ENCODE measurements at places on chromosomes 16 and 17.

DNA sequence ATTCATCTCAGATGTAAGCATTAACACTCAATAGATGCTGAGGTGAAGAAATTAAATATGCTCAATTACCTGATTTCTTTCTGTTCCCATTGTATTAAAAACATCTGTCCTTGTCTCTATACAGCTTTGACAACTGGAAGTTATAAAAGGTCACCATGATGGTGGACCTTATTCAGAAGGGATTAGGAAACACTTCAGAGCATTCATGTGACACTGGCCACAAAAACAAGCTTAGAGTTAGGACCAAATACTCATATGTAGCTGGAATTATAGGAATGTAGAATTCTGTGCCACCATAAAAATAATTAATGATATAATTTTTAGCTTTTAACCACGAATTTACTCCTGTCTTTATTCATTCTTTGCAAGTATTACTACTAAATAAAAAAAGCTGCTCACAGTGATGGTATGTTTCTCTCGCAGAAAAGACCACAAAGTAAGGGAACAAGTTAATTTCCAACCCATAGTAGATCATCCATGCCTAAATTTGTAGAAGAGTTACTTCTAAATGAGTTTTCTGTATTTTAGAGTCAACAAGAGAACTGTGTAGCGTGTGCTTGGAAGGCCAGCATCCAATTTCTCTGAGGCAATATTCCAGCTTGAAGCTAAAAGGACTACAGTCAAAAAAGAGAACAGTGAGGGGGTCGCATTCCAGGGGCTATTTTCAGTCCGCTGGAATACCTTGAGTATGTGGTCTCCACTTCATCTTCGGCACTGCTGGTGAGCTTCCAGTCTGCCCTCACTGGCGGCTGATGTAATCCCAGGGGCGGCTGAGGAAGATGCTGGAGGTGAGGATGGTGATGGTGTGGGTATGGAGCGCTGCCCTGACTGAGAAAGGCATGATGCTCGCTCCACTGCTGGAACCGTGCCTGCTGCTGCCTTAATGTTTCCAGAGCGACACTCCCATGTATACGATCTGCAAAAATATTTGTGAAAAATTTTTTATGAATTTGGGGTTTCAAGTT lies 63.7 kb downstream of the CACNG1 start:
- no peak for DNase-seq

DNA sequence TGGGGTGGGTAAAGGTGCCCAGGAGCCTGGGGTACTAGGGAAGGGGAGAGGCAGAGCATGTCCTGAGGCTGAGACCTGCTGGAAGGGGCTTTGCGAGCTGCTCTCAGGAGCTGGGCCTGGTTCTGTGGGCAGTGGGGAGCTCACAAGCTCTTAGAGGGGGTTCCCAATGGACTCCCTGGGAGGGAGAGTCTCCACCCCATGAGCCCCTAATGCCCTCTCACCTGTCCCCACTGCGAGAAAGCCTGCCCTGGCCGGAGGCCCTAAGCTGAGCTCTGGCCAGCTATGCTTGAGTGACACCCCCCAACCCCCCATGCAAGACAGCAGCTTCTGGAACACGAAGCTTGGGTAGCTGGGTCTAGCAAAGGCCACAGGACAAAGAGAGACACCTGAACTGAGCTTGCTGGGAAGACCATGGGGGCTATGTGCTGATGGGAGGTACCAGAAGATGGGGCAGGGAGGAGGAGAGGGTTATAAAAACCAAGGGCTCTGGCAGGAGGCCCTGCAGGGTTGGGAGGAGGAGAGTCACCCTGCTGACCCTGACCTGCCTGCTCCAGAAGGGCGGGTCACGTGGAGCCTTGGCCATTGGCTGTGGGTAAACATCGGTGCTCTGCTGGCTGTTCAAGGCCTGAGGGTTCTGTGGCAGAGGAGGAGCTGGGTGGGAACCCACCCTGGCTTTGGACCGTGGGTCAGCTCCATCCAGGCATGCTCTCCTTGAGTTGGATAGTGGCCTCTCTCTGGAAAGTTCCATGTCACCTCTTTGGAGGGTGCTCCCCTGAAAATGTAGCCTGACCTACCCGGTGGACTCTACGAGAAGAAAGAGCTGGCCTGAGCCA lies 106.7 kb downstream of the RAB11FIP4 start:
- no peak for DNase-seq

DNA sequence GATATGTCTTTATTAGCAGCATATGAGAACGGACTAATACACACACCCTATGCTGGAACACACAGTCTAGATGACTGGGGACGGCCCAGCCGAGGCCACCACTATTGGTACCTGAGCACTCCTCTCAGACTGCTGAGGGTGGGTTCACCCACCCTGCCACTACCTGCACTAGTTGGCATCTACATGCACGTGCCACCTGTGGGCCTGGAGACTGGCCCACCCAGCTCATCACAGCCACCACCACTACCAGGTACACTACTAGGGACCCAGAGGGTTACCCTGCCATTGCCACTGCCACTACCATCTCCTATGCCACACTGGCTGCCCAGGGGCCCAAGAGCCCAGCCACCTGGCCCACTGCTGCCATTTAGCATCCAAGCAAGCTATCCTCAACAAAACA lies 32.5 kb downstream of the MEAK7 start:
- DNase-seq: no peak

DNA sequence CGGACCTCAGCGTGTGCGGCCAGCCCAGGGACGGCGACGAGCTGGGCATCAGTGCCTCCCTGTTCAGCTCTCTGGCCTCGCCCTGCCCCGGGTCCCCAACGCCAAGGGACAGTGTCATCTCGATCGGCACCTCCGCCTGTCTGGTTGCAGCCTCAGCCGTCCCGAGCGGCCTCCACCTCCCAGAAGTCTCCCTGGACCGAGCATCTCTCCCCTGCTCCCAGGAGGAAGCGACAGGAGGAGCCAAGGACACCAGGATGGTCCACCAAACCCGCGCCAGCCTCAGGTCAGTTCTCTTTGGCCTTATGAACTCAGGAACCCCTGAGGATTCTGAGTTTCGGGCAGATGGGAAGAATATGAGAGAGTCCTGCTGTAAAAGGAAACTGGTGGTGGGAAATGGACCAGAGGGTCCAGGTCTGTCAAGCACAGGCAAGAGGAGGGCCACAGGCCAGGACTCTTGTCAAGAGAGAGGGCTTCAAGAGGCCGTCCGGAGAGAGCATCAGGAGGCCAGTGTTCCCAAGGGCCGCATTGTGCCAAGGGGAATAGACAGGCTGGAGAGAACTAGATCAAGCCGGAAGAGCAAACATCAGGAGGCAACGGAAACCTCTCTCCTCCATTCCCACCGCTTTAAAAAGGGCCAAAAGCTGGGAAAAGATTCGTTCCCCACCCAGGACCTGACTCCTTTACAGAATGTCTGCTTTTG lies 825 bp downstream of the HASPIN start:
- no peak for DNase-seq

- DNase-seq: peak; percentile 78
These were observed at the start of gene LASP1 for GRCh38 chr17:38869526-38870258. Gene LASP1, plus strand, starts transcription at chr17:38870058. Its CDS starts 132 bp downstream, at chr17:38870190.

DNA sequence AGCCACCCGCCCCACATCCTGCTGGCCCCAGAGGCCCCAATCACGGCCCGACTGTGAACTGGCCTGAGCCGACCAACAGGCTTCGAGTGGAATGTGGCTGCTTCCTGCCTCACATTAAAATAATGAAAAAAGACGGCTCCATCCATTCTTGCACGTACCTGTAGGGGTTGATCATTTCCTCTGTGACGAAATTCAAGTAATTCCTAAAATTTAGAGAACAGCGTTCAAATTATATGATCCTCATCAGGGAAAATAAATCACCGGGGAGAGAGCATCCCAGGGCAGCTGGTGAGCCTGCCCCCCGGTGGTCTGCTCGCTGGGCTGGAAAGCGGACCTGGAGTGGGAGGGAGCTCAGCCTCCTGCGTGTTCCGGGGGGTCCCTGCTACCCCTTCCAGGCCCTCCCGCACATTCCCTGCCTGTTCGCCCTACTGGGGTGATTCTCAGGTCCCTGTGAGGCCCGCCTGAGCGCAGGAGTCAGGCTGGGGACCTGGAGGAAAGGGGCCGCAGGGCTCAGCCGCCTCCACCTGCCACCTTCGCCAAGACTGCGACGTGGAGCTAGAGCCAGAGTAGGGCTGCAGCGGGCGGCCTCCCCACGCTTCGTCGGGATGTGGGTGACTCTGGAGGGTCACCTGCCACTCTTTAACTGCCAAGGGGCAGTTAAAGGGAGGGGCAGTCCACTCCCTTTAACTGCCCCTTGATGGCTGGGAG lies 28.9 kb downstream of the SLC7A5 start:
- no peak for DNase-seq

DNA sequence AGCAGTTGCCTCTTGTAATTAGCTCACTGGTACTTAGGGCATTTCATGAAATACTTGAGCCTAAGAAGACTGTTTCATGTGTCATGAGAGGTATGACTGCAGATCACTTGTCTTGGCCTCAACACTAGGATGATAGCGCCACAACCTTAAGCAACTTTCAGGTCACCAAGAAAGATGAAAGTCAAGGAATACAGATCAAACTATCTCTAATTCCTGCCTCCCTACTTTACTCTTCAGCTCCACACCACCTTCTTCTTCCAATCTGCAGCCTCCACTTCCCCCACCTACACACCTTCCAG lies 28.0 kb downstream of the GNA13 start:
- no peak for DNase-seq

- DNase-seq: no peak
These were observed 10.8 kb upstream of the WSCD1 start for GRCh38 chr17:6059406-6059805.

DNA sequence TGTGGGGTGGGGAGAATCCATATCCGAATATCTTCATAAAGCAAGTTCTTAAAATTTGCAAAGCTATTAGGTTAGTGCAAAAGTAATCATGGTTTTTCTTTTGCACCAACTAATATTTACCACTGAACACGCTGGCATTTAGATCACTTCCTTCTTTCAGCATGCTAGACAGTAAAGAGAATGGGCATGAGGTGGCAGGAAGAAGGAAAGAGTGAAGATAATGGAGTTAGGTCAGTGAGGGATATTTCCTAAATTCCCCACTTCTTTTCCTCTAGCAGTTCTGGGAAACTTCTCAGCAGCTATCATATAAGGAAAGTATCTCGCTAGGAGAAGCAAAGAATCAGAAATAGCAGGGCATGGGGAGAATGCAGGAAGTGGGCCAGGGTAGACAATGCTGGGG lies 39.0 kb downstream of the SLC6A4 start:
- DNase-seq: no peak

- no peak for DNase-seq
These were observed 86.5 kb downstream of the SNX29 start for GRCh38 chr16:12063004-12063395.

DNA sequence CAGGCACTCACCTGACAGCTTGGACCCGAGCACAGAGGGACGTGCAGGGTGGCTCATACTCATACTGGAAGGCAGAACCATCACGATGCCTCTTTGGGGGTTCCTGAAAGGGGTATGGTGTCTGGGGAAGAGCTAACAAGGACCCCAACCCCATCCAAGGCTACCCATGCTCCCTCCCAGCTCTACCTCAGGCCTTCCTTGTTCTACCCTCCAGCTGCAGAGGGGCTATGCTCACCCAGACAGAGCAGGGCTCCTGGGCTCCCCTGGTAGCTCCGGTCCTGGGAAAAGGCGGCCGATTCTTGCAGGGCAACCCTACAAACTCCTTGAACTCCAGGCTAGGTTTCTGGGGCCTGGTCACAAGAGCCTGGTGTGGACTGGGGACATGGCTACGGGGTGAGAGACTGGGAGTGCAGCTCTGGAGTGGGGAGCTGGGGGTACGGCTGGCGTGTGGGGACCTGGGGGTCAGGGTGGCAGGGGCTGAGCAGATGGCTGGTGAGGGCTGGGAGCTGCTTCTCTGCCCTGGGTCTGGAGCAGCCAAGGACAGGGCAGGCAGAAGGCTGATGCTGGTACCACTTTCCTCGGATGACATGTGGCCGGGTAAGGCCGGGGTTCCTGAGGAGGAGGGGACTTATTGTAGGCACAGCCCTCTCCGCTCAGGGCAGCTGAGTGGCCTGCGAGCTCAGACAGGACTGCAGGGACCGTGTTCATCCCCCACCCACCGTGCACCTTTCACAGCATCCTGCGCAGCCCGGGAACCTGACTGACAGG lies 2.1 kb downstream of the ACD start:
- DNase-seq: no peak

DNA sequence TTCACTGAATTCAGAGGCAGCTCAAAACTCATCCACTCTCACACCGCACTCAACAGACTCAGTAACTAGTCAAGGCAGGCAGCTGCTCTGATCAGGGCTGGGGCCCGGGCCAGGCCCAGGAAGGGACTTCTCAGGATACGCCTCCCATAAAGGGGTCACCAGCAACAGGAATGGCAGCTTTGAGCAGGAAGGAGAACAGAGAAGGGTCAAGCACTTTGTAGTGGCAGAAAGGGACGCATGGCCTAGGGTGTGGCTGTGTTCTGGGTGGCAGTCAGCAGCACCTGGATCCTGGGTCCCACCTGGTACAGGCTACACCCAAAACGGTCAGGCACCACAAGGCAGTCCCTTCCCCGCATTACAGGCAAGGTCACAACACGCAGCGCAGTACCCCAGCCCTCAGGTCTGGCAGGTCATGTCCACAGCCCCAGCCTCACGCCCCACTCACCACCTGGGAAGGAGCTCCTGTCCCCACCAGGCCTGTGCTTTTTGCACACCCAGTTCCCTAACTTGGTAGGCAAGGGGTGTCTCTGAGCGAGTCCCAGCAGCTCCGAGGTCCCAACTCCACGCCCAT lies 99.7 kb downstream of the ZNF778 start:
- no peak for DNase-seq

- DNase-seq: no peak
These were observed 2.9 kb downstream of the TNS4 start for GRCh38 chr17:40498281-40499084.

GRCh38 chr17:40551091-40551878 lies 14.0 kb downstream of the CCR7 start:
- DNase-seq: no peak

DNA sequence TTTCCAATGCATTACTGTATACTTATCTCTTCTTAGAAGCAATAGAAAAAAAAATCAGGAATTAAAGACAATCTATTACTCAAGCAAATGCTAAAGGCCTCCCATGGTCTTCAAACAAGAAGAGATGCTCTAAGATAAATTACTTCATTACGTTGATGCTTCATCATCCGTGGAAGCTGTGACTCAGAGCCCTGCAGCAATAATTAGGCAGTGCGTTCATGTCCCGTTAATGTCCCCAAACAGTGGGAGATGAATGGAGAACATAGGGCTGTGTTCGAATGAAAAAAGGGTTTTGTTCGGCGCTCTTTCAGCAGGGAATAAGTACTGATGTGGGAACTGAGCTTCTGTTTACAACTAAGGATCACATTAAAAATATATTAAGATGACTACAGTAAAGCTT lies 15.9 kb upstream of the PDXDC1 start:
- no peak for DNase-seq

GRCh38 chr17:28078341-28079229 lies 36.1 kb downstream of the NLK start:
- no peak for DNase-seq

GRCh38 chr17:27241346-27241946 lies 52.5 kb upstream of the WSB1 start:
- no peak for DNase-seq

DNA sequence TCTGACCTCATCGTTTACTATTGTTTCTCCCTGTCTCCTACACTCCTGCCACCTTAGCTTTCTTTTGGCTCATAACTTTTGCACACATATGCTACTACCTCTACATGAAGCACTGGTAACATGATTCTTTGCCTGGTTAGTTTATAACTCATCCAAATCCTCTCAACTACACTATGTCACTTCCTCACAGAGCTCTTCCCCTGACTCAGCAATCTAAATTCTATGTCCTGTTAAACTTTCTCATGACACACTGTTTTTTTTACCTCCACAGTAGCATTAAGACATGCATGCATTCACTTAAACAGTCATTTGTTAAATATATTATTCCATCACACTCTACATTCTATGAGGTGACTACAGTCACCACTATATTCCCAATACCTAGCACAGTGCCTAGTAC lies 19.7 kb downstream of the APPBP2 start:
- peak; percentile 41 for DNase-seq
